Epithelial cell of esophagus (primary cell): ENCODE measurements at places on chromosomes 4 and X.
A peak's percentile ranks its signal among the peaks of the same experiment; 100 is the strongest.

DNA sequence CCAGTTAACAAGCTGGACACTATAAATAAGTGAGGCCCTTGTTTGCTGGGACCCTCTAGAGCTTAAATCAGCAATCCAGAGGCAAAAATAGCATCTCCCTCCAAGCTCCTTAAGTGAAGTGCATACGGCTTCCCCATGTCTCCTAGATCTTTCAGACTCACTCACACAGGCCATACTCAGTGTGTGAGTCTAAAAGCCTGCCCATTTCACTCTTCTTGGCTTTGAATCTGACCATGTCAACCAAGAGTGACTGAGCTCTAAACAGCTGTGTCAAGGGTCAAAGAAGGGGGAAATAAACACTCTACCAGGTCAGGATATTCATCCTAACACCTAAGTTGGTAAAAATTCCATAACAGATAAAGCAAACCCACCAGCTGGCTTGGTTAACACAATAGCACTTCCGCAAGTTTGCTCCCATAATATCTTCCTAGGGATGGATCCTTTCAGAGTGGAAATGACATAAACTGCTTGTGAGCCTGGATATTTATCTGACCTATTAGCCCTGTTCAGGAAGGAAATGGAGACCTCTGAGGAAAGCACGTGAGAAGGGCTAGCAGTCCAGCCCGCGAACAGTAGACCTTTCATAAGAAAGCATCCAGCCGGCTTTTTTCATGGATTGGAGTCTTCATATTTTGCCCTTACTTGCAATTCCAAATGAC lies 65.6 kb downstream of the MID1 start:
- no peak for DNase-seq

- no peak for DNase-seq
These were observed 64.2 kb downstream of the MTMR1 start for GRCh38 chrX:150757371-150757770.

- peak; percentile 45 for DNase-seq
These were observed 28.7 kb downstream of the DOK7 start for GRCh38 chr4:3491681-3492405.

GRCh38 chrX:12440246-12440645 lies 302.0 kb downstream of the FRMPD4 start:
- DNase-seq: no peak

- DNase-seq: peak; percentile 54
These were observed 1.6 kb upstream of the LIN54 start for GRCh38 chr4:83012200-83012686.

- DNase-seq: no peak
These were observed 4.1 kb downstream of the IL9R start for GRCh38 chrX:156001667-156002021.

DNA sequence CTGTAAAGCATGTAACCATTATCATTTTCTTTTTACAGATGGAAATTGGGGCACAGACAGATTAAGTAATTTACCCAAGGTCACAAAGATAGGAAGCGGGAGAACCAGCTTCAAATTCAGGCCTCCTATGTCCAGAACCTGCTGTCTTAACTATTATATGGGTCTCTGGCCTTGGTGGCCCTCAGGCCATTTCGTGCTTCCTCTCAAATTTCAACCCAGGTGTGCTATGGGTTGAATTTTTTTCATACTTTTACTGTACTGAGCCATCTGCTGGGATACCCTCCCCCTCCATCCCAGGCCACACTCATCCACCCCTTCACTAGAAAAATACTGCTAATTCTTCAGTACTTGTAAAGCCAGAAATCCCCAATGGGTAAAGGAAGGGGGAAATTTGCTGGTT lies 42.3 kb downstream of the KLF3 start:
- no peak for DNase-seq

- DNase-seq: no peak
These were observed 88.9 kb downstream of the COX7B2 start for GRCh38 chr4:46820154-46820553.

GRCh38 chr4:25767877-25768725 lies 94.7 kb downstream of the SEL1L3 start:
- peak; percentile 75 for DNase-seq

- no peak for DNase-seq
These were observed 168.7 kb downstream of the PRDM5 start for GRCh38 chr4:120753854-120754253.

GRCh38 chr4:55321707-55322264 lies 24.3 kb upstream of the SRD5A3 start:
- DNase-seq: peak; percentile 82

- no peak for DNase-seq
These were observed 92.1 kb downstream of the AFF1 start for GRCh38 chr4:87026800-87027495.

GRCh38 chr4:83361416-83362103 lies 26.9 kb upstream of the HPSE start:
- no peak for DNase-seq

- DNase-seq: peak; percentile 64
These were observed 49.2 kb upstream of the HDAC8 start for GRCh38 chrX:72621625-72622485.

- DNase-seq: no peak
These were observed 110.2 kb downstream of the CPZ start for GRCh38 chr4:8702516-8703400.

DNA sequence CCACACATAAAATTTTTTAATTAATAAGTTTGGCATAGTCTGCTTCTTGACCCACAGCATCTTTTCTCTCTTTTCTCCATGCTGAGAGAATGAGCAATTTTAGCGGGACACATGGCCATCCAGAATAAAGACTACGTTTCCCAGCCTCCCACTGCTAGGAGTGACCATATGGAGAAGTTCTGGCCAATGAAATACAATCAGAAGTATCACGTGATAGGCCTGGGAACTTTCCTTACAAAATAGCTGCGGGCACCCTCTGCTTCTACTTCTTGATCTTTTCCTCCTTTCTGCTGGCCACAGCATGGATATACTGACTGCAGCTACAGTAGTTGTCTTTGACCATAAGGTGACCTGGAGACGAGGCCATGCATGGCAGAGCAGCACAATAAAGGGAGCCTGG lies 348.0 kb downstream of the BCOR start:
- DNase-seq: no peak

DNA sequence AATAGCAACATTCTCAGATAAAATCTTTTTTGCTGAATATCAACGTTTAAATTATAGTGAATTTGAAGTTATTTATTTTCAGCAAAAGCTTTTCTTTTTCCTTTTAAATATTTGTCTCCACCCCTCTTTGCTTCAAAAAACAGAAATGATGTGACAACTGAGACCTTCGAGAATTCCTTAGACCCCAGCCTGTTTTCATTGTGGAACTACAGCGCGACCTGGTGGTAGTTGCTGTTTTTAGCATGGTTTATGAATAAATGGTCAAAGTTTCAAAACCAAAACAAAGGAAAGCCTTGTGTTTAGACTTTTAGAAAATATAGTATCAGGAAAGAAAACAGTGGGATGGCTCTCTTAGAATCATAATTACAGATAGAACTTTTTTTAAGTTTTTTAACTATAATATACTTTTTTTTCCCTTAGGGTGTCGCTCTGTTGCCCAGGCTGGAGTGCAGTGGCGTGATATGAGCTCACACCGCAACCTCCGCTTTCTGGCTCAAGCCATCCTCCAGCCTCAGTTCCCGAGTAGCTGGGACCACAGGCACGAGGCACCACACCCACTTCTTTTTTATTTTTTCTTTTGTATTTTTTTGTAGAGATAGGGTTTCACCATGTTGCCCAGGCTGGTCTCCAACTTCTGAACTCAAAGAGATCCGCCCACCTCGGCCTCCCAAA lies 26.8 kb upstream of the TMEM184C start:
- peak; percentile 58 for DNase-seq

DNA sequence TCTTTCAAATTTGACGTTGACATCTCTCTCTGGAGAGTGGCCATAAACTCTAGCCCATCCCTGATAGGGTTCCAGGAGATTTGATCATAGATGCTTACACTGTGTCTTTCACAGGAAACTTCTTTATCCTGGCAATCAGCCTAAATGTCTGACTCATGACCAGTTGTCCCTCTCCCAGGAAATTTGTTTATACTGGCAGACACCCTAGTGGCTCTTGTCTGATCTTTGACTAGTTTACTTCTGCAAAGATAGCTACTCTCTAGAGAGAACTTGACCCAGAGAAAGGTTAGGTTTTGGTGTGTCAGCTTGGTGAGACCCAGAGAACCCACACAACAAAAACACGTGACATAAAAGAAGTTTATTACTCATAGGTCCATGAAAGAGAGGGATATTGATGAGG lies 509.8 kb downstream of the CENPC start:
- peak; percentile 86 for DNase-seq

GRCh38 chr4:60366661-60367060 lies 833.5 kb upstream of the ADGRL3 start:
- DNase-seq: no peak

DNA sequence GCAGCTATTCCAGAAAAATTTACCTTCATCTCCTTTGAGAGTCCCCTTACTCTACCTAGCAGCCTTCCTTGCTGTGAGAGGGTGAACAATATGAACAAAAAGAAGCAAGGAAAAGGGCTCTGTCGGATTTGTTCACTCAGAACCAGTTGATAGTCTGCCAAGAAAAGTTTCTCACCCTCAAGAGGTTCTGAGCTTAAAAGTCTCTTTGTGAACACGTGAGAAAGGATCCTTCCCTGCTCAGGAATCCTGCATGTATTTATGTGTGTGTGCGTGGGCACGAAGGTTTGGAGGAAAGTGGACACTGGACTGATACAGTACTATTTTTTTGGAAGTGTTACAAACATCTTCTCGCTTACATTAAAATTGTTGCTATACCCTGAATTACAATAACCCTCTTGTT lies 178.6 kb upstream of the JADE1 start:
- DNase-seq: peak; percentile 13

DNA sequence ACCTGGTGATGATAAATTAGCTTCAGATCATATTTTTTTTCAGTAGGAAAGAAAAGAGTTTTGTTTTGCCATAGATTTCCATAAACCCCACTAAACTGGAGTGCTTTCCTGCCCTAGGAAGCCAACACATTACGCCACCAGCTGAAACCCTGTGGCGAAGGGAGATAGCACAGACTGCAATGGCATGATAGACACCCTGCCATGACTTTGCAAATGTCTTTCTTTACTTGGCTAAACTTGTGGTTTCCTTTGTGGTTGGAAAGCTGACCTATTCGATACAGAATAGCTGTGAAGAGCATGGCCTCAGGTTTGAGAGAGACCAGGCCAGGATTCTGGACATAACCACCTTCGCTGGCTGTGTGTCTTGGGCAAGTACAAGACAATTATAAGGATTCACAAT lies 19.1 kb downstream of the MFAP3L start:
- no peak for DNase-seq

DNA sequence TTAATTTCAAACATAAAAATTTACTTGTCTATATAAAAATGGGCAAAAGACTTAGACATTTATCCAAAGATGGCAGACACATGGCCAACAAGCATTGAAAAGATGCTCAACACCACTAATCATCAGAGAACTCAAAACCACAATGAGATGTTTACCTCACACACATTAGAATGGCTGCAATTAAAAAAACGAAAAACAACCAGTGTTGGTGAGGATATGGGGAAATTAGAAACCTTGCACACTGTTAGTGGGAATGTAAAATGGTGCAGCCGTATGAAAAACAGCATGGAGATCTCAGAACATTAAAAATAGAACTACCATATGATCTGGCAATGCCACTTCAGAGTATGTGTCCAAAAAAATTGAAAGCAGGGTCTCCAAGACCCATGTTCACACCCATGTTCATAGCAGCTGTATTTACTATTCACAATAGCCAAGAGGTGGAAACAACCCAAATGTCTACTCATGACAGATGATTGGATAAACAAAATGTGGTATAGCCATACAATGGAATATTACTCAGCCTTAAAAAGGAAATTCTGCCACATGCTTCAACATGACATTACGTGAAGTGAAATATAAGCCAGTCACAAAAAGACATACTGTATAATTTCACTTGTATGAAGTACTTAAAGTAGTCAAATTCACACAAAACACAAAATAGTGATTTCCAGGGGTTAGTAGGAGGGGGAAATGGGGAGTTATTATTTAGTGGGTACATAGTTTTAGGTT lies 146.2 kb downstream of the SOWAHB start:
- DNase-seq: no peak

DNA sequence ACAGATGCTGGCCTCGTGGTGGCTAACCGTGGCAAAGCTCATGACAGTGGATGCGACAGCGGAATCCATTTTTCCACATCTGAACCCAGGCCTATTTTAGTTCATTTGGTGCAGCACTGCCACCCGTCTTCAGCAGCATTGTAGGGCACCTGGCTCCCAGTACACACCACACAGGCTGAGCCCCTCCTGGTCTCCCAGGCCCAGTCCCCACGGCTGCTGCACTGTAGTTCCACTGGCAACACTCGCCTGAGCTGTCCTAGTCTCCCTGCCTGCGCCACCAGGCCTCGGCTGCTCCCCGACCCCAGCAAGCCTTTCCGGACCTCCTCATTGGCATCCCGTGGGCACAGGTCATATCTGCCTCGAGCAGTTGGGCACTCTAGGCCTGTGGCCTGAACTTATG lies 76.2 kb downstream of the MTMR1 start:
- DNase-seq: no peak

GRCh38 chr4:84159762-84160161 lies 339.3 kb downstream of the NKX6-1 start:
- DNase-seq: peak; percentile 13

DNA sequence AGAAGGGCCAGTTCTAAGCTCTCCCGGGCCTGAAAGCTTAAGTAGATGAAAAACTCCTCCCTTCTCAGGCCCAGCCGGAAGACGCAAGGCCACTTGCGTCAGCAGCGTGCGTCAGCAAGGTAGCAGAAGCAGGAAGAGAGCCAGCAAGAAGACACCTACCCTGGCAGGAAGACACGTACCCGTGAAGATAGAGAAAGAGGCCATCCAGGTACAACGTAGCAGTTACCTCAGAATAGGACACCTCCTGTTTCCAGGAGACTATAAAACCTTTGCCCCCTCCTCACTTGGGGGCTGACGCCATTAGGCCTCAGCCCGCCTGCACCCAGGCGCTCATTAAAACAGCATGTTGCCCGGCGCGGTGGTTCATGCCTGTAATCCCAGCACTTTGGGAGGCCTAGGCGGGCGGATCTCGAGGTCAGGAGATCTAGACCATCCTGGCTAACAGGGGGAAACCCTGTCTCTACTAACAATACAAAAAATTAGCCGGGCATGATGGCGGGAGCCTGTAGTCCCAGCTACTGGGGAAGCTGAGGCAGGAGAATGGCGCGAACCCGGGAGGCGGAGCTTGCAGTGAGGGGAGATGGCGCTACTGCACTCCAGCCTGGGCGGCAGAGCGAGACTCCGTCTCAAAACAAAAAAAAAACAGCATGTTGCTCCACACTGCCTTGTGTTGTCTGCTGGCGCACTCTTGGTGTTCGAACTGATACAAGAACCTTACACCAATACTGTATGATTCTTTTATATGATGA lies 242.7 kb upstream of the NWD2 start:
- no peak for DNase-seq

DNA sequence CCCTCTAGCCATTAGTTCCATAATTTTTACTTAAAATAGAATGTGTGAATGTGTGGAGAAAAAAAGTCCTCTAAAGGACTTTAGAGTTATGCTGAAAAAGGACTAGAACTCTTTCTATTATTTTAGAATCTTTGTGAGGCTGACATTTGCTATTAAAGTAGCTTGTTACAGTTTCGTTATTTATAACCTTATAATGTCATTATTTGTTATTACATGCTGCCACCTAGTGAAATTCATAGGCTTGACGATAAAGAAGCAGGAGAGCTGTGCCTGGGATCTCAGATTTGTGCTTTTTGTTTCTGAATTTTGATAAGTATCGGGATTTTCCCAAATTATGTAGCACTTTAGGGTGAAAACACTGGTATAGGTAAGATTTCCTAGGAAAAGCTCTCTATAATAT lies 38.5 kb upstream of the TAPT1 start:
- DNase-seq: peak; percentile 52

GRCh38 chr4:31084806-31085416 lies 364.7 kb downstream of the PCDH7 start:
- peak; percentile 61 for DNase-seq
